GM04504 (cell line): ENCODE measurements at places on chromosomes 1 and 21.

GRCh38 chr21:39107739-39108138, 75.5 kb downstream of the PSMG1 start:
- DNase-seq: no peak

DNA sequence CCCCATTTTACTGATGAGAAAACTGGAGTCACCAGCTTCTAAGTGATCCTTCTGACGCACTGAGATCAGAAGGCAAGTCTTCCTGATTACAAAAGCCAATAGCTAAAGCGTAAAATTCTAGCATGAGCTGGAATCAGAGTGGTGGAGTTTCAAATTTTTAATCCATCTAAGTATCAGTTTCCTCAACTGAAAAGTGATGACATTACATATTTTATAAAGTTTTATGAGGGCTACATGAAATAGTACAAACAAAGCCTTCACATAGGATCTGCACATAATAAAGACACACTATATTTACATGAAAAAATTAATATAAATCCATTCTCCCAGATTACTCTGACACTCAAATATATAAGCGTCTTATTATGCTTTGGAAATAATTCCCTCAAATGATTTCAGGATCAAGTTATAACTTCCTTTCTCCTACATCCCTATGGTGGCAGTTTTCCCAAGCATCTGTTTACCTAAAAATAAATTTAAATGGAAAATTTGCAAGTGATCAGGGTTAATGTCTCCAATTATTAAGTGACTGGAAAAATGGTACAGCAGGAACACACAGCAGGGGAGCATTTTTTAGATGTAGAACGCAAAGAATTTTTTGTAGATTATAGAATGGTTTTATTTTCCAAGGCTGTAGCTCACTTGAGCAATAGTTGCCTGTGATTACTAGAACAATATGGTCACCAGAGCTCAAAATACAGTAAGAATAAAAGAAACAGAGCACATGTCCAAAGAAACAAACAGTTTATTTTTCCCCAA, 490.4 kb upstream of the C1orf87 start:
- DNase-seq: no peak

DNA sequence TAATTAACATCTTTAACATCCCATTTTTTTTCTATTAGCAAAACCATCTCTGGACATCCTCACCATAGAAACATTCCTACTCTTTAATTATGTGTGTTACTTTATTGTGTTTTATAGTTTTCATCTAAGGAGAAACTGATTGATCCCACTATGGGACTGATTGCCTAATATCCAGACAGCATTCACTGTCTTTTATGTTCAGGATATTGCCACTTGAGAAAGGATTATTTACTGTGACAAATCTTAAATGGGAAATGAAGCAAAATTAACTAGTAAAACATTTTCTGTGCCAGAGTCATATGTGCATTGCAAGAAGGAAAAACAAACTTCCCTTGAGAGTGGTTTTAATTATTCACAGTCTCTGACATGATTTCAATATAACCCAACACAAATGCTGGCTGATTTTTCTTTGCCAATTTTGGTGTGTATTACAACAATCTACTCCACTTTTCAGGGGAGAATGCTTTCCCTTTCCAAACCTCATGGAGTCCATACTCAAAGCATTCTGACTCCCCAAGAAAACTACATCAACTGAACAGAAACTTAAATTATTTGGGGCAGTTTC, 15.8 kb upstream of the RGS13 start:
- DNase-seq: no peak

DNA sequence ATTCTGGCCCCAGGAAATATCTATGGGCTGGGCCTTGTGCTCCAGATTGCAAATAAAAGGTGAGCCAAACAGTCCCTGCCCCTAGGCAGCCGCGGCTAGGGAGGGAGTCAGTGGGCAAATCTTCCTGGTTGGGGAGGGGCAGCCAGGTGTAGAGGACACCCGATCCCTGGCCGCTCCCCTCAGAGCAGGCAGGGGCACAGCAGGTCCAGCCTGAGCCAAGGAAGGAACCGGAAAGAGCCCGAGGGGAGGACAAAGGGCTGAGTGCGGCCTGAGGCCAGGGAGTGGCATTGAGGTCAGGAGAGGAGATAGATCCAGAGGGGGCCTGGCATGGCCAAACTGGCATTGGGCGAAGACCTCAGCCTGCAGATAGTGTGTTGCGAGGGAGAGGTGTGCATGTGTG, 36.6 kb upstream of the ARF1 start:
- no peak for DNase-seq

GRCh38 chr1:110541906-110542395, 23.0 kb upstream of the KCNA10 start:
- no peak for DNase-seq

GRCh38 chr1:209086486-209087192, 496.9 kb upstream of the CAMK1G start:
- DNase-seq: no peak

GRCh38 chr1:86596224-86596623, 49.3 kb downstream of the CLCA4 start:
- DNase-seq: no peak
